Naive thymus-derived CD4-positive, alpha-beta T cell (primary cell): ENCODE measurements at places on chromosomes 3 and 15. TPM values are rescaled to one million over a fixed set of nuclear protein-coding genes. Genes with fewer than 3 reads are reported as not detected.

- DNase-seq = no peak
These were observed 214.3 kb downstream of the ARRDC4 start for GRCh38 chr15:98174841-98175240.

DNA sequence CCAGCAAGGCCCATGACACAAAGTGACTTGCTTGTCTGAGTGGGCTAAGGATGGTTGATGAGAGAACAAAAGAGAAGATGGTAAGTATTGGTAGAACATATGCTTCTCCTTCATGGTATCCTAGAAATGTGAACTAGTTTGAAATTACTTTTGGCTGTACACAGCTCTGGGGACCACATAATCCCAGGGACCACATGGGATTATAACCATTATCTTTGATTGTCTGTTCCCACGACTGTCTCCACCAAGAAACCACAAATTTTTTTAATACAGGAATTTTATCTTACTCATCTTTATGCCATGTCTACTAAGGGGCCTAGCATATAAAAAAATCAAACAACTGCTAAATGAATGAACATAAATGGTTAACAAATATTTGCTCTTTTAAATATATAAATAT is 155.3 kb upstream of the PRICKLE2 start:
- DNase-seq = no peak

DNA sequence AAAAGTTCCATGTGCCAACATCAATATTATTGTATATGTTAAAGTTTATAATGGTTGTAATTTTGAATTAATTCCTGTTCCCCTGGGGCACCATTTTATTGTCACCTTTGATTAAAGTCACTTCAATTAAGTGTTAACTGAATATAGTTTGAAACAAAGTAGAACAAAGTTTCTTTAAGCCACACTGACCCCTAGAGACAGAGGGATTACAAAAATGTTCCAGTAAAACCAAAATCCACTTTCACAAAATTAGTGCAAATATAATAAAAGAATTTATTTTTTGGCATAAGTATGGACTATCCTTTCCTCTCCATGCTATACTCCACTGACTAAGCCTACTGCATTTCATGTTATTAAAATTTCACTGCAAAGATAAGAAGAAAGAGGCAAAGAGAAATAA is 123.9 kb downstream of the ZMAT3 start:
- no peak for DNase-seq

DNA sequence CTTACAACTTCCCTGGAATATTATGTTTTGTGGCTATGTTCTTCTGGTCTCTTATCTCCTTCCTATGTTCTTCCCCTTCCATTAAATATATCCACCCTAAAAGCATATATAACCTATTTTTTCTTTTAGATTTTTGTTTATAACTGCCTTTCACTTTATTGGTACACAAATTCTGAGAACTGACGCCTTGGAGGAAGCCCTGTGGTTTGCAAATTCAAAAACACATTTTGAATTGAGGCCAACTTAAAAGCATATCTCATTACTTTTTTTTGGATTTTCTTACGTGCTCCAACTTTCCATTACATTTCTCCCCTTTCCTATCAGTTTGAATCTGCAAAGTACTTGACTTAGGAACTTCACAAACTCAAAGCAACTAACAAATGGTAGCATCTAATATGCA is 15.3 kb upstream of the COLQ start:
- no peak for DNase-seq

DNA sequence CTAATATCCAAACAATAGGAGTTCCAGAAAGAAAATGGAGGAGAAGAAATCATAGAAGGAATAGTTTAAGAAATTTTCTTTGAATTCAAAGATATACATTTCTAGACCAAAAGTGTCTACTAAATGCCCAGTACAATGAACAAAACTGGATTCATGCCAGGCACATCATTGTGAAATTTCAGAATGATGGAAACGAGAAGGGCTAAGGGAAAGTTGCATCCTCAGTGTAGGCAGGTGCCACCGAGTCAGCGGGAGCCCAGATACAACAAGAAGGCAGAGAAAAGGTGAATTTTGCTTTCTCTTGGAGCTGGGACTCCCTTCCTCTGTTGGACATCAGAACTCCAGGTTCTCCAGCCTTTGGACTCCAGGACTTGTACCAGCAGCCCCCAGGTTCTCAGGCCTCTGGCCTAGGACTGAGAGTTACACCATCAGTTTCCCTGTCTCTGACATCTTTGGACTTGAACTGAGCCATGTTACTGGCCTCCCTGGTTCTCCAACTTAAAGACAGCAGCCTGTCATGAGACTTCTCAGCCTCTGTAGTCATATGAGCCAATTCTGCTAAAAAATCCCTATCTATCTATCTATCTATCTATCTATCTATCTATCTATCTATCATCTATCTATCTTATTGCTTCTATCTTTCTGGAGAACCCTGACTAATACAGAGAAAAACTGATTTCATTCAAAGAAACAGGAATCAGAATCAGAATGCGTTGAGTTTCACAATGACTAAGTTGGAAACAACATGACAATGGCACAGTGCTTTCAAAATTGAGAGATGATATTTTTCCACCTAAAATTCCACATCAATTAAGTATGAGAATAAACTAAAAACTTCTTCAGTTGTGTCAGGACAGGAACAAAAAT is 207.7 kb downstream of the FAM43A start:
- no peak for DNase-seq

- no peak for DNase-seq
These were observed 46.0 kb upstream of the SLC7A14 start for GRCh38 chr3:170631755-170632488.

DNA sequence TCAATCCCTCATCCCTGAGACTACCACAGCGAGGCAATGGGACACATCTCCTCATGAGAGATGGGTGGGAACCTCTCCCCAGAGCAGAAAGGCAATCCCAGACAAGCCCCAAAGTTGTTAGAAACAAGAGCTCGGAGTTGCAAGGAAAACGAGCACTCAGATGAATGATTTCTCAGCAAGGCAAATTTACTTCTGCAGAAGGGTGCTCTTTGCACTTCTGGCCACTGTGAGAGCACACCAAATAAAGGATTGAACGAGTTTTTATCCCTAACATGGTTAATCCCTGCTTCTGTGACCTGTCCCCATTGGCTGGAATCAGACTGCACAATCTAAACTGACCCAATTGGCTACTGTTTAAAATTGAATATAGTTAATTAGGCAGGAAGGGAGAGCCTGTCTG is 339.1 kb upstream of the POU1F1 start:
- DNase-seq = no peak

DNA sequence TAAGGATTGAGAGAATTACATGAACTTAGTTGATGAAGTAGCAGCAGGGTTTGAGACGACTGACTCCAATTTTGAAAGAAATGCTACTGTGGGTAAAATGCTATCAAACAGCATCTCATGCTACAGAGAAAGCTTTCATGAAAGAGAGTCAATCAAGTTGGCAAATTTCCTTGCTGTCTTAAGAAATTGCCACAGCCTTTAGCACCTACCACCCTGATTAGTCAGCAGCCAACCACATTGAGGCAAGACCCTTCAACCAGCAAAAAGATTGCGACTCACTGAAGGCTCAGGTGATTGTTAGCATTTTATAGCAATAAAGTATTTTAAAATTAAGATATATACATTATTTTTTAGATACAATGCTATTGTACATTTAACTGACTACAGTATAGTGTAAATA is 80.9 kb downstream of the RAP2B start:
- DNase-seq = no peak

The TRIM69 gene
- polyA plus RNA-seq = 17.4 TPM

The PATL2 gene
- 17.3 TPM for polyA plus RNA-seq

The LNP1 gene
- 0.92 TPM for polyA plus RNA-seq

The SLITRK3 gene
- polyA plus RNA-seq = not detected
